ENCODE measurements at places on chromosomes 7 and 10.

GRCh38 chr7:135349746-135350145 is 116.1 kb downstream of the STRA8 start:
- DNase-seq, result no peak

DNA sequence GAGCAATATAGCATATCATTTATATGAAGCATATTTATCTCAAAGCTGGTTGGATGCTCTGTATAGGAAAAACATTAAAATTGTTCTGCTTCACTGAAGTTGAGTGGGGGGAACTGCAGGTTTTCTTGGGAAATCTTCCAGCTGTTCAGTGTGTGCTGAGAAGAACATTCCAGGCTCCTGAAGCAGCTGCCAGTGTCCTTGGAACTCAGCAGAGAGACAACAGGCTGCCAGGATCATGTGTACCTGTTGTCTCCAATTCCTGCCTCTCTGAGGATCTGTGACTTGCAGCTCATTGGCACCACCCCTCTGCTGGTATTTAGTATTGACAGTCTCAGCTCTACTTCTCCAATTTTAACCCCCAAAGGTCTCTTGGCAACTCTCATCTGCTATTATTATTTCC is 42.3 kb upstream of the PRKG1 start:
- DNase-seq, result no peak

- DNase-seq, result no peak
These were observed 282.1 kb downstream of the KCND2 start for GRCh38 chr7:120554960-120555571.

- no peak for DNase-seq
These were observed 135.1 kb downstream of the ZMIZ1 start for GRCh38 chr10:79203833-79204232.

GRCh38 chr7:24401628-24402593 is 117.9 kb downstream of the NPY start:
- no peak for DNase-seq

- DNase-seq, result no peak
These were observed 46.9 kb downstream of the KMT2E start for GRCh38 chr7:105060923-105061322.

DNA sequence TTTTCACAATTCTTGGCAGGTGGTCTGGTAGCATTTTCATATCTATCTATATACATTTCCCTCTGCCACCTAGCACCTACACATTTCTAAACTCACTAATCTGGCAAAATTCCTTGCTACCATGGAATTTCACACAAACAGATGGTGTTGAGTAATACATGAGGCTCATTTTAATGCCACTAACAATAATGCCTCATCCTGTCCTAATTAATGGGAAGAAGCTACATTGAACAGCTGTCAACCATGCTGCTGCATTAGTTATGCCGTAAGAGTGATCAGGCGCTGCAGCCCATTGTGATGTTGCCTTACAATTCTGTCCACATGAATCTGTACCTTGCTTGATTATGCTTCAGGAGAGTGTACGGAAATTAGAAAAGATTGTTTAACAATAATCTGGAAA is 23.2 kb downstream of the COL1A2 start:
- no peak for DNase-seq

DNA sequence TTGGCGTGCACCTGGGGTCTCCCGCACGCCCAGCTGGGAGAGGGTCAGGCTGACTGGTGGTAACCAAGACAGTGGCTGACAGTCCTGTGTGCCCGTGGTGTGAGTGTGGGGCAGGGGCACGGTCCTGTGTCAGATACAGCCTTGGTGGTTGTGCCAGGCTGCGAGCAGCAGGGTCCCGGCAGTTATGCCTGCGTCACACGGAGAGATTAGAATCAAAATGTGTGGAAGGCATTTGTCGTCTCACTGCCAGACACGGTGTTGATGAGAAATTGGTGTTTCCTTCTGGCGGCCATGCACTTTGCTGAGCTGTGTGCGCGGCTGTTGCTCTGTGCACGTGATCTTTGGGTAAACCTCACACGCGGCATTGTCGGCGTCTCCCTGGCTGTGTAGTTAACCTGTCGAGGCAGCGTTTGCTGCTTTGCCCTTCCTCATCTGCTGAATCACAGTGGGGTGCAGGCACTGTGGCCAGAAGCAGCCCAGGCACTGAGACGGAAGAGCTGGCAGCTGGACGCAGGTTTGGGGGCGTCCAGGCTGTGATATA is 87.7 kb downstream of the NKX6-2 start:
- no peak for DNase-seq

GRCh38 chr7:67462781-67463191 is 466.2 kb downstream of the TYW1 start:
- no peak for DNase-seq

DNA sequence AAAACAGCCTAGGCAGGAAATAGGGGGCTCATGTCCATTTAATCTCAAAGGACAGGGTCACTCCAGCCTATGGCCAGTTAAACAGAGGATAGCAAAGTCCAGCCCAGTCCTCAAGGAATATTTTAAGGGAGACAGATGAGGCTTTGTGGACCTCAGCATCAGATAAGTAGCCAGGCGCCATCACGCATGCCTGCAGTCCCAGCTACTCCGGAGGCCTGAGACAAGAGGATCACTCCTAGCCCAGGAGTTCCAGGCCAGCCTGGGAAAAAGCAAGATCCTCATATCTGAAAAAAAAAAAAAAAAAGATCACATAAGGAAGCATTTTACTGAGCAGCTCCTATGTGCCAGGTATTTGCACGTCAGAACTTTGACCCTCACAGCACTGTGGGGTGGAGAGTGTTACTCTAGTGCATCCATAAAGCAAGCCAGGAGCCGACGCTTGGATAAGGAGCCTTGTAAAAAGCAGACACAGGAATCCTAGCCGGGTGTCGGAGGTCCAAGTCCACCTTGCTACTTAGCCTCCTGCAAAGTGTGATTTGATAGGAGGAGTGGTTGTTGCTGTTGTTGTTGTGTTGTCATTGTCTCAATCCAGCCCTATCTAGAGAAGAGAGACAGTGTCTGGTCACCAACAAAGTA is 61.8 kb upstream of the DOCK1 start:
- DNase-seq, result no peak

DNA sequence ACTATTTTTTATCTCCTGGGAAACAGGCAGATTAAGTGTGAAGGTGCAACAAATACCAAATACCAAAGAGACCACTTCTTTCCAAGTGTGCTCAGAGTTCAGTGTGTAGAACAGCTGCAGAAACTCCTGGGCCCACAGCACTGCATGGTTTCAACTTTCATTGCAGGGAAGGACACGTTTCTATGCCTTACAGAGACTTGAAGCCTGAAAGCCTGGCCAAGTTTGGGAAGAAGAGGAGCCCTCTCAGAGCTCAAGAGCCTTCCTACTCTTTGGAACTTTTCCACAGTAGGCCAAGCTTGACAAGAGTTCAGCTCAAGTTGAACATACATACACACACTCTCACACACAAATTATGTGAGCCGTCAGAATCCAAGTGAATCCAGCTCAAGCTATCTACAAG is 2.5 kb downstream of the HOXA4 start:
- DNase-seq, result no peak

Measured in stimulated activated CD4-positive, alpha-beta T cell treated with anti-CD3 and anti-CD28 coated beads, Interleukin-15, amount 100 ng/mL, for 1 hour (primary cell).